ENCODE measurements at places on chromosomes 6 and 20.

DNA sequence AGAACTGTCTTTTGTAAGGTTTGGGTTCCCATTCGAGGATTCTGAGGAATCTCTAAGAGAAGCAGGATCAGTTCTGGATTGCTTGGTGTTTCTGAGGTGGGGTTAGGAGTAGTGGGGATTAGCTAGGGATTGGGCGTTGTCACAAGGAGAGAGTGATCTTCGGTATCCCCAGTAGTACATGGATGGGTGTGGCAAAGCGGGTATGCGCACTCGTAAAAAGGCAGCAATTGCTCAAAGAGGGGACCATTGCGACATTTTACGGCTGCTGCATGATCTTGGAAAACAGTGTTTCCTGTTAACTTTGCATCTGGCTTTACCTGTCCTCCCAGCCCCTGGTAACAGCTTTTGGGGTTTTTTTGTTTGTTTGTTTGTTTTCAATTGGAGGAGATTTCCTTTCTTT, 9.7 kb upstream of the ZSCAN9 start:
- no peak for DNase-seq

DNA sequence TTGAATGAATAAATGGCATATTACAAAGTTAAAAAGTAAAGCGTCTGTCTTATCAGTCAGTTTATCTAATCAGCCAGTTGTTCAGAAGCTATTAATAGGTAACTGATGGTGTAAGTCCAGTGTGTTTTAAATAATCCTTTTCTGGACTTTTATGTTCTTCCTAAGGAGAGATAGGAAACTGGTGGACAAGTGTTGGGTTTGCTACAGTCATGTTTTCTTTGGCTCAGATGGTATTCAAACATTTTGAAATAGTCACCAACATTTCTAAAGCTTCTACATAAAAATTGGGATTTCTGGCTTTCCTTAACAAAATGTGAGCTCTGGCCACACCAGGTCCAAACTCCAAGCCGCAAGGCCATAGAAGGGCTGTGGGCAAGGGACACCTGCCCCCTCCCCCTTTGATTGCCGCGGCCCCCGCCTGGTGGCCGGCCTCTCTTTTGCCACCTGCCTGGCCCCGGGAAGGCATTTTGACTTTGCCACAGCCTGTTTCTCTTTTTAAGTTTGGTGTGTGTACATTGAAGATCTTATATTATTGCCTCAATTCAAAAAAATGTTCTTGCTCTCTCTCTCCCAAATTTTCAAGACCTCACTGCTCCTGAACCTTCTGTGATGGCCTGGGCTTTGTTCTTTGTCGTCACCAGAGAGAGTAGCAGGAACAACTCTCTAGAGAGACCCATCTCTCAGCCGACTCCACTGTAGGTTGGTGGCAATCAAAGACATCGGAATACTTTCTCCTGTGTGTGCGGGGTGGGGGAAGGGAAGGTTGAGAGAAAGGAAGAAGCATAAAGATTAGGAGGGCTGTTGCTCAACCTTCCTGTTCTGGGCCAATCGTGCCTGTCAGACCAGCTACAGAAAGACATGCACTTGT, 84.0 kb upstream of the ZNF217 start:
- DNase-seq: no peak

- peak; percentile 100 for DNase-seq
Observed at GRCh38 chr20:3811467-3812258, 8.7 kb upstream of the AP5S1 start.

DNA sequence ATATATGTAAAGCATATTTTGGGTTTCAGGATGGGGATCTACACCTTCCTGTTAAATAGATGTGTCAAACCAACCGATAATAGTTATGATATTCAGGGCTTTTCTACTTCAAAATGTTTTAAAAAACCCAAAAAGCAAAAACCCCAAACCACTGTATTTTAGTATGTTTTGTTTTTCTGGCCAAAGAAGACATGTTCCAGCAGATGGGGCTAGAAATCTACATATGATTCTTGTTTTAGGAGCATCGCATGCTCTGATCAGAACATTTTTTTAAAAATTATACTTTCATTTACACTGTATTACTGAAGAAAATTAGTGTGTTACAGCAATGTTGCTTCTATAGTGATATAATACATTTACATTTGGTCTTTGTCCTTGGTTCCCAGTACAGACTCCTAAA, 11.0 kb downstream of the RMND1 start:
- DNase-seq: no peak

DNA sequence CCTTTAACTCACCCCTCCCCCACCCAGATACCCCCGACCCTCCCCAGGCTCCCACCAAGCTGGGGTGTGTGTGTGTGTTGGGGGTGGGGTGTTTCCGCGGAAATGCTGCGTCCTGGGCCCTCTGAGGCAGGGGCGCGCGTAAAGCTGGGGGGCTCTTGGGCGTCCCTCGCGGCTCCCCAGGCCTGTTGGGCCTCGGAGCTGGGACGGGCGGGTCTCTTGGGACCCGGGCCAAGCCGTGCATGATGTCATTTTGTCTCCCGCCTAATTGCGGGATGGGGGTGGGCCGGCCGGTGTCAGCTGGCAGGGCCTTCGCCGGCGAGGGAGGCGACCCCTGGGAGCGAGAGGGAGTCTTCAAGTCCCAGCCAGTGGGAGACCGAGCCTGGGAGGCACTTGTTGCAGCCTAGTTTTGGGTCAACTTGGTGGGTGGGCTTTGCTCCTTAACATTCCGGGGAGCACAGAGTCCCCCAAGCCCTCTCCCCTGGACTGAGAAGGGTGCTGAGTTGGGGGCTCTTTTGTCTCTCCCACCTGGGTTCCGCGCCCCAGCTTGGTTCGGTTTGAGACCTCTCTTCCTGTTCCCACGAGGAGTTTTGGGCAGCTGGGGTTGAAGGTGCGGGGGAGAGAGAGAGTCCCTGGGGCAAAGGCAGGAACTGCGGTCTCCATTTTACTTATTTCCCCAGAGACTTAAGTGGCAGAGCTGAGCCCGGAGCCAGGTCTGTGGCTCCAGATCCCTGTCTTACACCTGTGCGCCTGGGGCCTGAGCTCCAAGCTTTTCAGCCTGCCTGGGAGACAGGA, 623 bp downstream of the MYBL2 start:
- DNase-seq: no peak

GRCh38 chr6:161476711-161477110, 202.8 kb upstream of the AGPAT4 start:
- no peak for DNase-seq

- DNase-seq: no peak
Observed at GRCh38 chr6:134171517-134171916, 119.1 kb upstream of the SLC2A12 start.

- DNase-seq: no peak
Observed at GRCh38 chr6:83310046-83310445, 116.9 kb downstream of the RWDD2A start.
